ENCODE measurements at places on chromosomes 4 and X.
A peak's percentile ranks its signal among the peaks of the same experiment; 100 is the strongest.

DNA sequence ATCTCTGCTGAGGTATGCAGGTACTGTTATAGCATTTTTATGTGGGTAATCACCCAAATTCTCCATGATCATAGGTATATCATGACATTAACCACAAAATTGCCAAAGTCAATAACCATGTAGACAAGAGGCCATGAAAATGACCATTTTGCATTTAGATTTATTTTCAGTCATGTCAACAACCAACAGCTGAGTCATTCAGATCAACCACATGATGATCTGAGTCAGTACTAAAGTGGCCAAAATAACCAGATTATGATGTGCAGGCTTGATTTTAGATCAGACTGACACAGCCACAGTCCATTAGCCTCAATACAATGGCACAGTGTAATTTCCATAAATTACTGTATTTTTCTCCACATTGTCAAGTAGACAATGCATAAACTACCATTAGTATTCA lies 240.5 kb downstream of the GRIA3 start:
- DNase-seq = no peak

DNA sequence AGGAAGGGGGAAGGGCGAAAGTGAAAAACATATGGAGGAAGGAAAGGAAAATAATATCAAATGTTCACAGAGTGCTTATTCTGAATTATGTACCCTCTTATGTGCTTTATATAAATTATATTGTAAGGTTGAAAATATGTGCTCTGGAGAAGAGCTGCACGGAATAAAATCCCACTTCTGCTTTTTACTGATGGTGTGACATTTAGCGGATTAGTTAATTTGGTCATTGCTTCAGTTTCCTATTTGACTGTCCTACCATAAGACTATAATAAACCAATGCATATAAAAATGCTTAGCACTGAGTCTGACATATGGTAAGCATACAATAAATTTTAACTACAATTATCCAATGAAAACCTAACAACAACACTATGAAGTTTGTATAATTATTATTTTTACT lies 86.2 kb downstream of the NPFFR2 start:
- DNase-seq = no peak

DNA sequence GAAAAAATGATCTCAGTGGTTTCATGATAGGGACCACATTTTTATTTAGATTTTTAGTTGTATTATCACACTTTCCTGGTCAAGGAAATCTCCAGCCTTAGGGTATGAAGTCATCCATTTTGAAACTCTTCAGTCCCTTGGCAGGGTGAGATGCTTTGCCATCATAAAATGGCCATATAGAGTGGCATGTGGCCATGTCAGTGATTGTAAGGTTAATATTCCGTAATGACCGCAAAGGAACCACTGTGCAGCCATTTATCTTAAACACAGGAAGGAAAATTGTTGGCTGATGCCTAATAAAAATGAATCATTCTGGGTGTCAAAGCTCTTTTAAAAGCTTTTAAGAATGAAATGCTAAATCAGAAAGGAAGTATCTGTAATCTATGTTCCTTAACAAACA lies 35.6 kb downstream of the COMMD8 start:
- DNase-seq = no peak

DNA sequence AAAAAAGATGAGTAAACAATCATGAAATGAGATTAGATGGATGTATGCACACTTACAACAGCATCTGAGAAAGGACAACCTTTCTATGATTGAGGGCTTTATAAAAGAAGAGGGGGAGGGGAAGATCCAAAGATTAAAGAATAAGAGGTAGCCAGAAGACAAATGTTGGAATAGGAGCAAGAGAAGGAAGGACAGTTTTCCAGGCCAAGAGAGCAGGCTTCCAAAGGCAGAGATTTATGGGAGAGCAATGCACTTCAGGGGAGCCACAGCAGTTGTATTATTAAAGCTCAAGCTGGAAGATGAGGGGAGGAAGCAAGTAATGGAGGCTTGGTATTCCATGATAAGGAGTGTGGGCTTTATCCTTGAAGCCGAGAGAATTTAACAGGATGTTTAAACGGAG lies 110.3 kb upstream of the PTPN13 start:
- no peak for DNase-seq

GRCh38 chrX:13341491-13342101 lies 21.7 kb upstream of the ATXN3L start:
- peak; percentile 3 for DNase-seq

- DNase-seq = no peak
Measured at GRCh38 chr4:1115528-1116293, 2.3 kb upstream of the RNF212 start.

DNA sequence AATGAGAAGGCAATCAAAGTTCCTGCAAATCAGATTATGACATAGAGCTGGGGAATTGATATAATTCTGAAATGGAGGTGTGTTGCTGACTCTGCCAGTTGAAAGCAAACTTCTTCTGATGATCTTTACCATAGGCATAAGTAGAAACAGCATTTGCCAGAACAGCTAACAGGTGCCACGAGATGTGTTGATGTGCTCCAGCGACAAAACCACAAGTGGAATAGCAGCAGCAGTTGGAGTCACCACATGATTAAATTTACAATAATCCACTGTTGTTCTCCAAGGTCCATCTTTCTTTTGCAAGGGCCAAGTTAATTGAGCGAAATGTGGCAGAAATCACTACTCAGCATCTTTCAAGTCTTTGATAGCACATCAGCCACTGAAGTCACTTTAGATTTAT lies 3.7 kb upstream of the OSTC start:
- DNase-seq = no peak

- DNase-seq = no peak
Measured at GRCh38 chr4:10728016-10728415, 43.4 kb upstream of the CLNK start.

DNA sequence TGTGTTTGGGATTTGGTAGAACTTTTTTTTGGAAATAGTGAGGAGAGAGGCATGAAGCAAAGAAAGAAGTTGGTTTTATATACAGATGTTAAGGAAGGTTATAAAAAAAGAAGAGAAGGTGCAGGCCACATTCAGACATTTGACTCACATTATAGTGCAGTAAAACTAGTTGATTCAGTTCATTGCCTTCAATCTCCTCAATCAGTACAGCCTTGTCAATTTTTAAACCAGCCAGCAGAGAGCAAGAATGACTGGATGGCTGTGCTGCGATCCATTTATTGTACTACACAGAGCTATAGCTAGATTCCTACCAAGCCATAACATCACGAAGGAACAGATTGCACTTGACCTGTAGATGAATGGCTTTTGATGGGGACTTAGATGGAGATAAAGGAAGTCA lies 79.7 kb upstream of the LSM6 start:
- DNase-seq = no peak

- DNase-seq = no peak
Measured at GRCh38 chrX:119240356-119240755, 4.3 kb downstream of the PGRMC1 start.

DNA sequence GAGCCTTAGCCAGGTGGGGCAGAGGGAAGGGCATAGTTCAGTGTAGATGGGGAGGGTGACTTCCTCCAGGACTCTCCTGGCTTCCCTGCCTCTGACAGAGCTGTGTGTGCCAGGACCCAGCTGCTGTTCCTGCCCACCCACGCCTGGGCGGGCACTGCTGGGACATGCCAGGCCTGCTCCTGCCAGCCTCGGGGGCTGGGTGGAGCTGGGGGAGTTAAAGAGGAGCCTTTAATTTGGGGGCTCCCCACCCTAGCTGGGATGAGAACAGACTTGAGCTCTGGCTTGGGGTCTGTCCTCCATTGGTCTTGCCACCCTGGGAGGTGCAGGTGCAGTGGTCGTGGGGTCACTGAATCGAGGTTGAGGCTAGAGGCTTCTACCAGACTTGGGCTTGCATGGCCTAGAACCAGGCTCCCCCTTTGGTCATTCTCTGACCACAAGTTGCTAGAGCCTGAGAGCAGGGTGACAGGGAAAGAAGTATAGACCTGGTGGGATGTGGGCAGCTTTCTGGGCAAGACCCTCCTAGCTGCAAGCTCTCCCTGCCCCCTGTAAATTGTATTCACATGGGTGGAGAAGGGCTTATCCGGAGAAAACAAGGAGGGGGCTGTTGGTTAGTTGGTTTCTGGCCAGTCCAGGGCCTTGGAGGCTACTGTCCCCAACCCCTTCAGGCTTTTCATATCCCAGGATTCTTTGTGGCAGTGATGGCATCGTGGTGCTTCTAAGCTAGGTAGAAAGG lies 5.7 kb downstream of the EFNB1 start:
- DNase-seq = no peak

GRCh38 chr4:871484-871883 lies 45.6 kb upstream of the CPLX1 start:
- DNase-seq = no peak

GRCh38 chr4:130043732-130044160 lies 947.8 kb downstream of the C4orf33 start:
- no peak for DNase-seq

DNA sequence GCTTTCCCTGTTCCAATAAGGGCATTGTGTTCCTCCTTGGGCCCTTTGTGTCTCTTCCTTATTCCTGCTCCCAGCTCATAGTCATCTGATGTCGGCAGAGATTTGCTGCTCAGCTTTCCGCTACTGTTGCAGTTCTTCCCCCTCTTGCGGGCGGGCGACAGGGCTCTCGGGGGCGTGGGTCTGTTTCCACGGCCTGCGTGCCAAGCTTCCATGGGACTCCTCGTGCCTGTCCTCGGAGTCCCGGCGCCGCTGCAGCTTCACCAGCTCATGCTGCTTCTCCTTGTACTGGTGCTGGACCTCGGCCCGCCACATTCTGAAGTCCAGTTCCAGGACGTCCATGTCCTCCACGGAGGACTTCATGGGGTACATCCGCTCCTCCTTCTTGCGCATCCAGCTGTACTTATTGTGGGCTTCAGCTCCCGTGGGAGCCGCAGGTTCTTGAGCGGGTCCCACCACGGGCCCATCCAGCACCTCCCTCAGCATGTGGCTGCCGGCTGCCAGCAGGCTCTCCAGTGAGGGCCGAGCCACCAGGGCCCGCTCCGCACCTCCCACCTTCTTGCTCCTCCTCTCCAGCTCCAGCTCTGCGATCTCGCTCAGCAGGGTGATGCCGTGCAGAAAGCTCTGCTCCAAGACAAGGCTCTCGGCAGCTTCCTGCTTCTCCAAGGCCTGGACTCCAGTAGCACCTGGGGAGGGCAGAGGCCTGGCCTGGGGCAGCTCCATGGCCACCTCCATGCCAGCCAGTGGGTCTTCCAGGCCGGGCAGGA lies 74.1 kb upstream of the UCP1 start:
- DNase-seq = no peak

GRCh38 chr4:11451716-11452115 lies 23.0 kb upstream of the HS3ST1 start:
- no peak for DNase-seq

GRCh38 chrX:67546496-67547423 lies 2.9 kb downstream of the AR start:
- DNase-seq = no peak

- no peak for DNase-seq
Measured at GRCh38 chr4:69322055-69322454, 41.8 kb downstream of the UGT2B28 start.

DNA sequence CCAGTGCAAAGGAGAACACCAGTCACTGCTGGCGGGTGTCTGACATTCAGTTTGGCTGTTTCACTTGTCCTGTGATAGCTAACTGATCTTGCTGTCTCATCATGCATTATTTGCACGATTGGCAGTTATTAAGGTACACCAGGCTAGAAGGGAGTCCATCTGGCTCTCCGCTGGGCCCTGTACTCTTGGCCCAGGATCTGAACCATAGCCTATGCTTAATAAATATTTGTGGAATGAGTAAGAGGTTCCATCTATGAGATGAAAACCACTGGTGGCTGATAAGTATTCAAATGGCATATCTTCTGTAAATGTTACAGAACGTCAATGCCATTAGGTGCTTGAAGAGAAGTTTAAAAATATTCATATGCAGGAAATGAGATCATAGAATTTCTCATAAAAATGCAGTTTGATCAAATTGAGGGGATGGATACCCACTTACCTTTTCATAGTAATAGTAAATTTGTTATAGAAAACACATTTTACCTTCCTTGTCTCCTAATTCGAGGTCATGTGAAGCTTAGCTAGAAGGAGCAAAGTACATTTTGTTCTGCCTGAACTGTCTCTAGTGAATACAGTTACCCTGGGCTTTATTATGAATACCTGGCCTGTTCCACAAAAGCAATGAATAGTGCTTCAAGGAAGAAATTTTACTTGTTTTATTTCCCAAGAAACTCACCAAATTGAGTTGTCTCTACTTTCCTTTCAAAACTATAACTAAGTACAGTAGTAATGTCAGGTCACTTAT lies 213.5 kb downstream of the CBR4 start:
- DNase-seq = no peak

DNA sequence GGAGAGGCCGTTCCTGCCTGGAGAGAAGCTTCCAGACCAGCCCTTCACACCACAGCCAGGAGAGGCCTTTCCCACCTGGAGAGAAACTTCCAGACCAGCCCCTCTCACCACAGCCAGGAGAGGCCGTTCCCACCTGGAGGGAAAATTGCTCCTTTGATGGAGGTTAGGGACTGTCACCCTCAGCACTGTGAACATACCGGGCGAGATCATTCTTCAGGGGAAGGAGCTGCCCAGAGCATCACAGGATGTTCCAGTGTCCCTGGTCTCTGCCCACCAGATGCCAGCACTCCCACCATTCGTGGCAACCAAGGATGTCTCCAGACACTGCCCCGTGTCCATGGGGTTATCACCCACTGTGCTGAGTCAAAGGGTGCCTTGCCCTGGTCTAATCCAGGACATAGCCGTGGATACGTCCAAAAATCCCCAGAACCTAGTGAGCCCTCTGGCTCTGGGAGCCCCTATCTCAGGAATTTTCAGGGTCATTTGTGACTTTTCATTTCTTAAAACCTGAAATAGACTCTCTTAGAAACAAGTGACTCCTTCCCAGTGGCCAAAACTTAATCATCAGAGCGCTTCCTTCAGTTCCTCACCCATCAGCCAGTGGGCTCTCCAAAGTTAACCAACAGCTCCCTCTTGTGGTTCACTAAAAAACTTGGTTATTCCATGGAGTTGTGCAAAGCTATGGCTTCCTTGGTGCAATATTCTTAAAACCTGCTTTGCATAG lies 80.2 kb downstream of the CRMP1 start:
- peak; percentile 79 for DNase-seq

GRCh38 chr4:76270244-76271175 lies 19.0 kb downstream of the FAM47E start:
- DNase-seq = no peak

GRCh38 chrX:87805829-87806490 lies 288.4 kb downstream of the KLHL4 start:
- DNase-seq = no peak

DNA sequence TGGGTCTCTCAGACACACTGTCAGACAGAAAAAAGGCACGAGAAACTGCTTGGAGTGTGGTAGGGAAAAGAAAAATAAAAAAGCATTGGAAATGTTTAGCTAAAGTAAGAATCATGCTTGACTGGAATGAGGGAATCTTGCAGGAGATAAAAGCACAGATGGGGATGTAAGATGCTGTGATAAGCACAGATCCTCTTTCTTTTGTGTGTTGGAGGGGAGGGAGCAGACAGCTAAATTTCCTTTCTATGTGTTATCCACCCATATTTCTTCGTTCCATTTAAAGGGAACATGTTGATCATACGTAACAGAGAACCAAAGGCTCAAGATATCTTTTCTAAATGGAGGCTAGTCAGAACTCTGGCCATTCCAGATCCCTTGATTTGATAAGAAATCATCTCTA lies 614.0 kb upstream of the LCORL start:
- DNase-seq = no peak

Measured in NAMALWA (cell line).